Ecto neural progenitor cell (in vitro differentiated cells): ENCODE measurements at places on chromosomes 5 and 9.

- DNase-seq: peak; percentile 47
These were observed 215.3 kb downstream of the MEF2C start for GRCh38 chr5:88667496-88668201.

DNA sequence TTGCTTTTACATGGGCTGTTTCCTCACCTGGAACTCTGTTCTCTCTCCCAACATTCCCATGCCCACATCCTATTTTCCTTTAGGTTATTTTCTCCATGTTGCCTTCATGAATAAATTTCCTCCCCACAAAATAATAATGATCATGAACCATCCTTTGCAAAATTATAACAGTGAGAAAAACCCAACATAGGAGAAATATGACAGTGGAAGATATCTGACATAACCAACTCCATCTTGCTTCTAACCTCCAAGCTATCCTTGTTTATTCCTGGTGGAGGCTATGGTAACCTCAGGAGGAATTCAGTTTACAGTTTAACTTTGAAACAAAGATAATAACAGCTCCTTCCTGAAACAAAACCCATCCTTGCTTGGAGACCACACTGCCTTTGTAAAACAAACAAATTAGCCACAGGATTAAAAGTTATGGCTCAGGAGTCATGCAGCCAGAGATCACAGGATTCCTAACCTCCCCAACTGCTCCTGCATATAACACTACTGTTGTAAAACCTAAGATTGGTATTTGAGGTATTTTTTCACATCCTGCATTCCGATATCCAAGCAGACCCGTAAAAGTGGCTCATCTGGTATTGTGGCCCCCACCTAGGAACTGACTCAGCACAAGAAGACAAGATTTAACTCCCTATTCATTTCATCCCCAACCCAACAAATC lies 212.4 kb downstream of the TRIM32 start:
- DNase-seq: no peak

- no peak for DNase-seq
These were observed 45.3 kb downstream of the C5orf22 start for GRCh38 chr5:31577438-31577837.

DNA sequence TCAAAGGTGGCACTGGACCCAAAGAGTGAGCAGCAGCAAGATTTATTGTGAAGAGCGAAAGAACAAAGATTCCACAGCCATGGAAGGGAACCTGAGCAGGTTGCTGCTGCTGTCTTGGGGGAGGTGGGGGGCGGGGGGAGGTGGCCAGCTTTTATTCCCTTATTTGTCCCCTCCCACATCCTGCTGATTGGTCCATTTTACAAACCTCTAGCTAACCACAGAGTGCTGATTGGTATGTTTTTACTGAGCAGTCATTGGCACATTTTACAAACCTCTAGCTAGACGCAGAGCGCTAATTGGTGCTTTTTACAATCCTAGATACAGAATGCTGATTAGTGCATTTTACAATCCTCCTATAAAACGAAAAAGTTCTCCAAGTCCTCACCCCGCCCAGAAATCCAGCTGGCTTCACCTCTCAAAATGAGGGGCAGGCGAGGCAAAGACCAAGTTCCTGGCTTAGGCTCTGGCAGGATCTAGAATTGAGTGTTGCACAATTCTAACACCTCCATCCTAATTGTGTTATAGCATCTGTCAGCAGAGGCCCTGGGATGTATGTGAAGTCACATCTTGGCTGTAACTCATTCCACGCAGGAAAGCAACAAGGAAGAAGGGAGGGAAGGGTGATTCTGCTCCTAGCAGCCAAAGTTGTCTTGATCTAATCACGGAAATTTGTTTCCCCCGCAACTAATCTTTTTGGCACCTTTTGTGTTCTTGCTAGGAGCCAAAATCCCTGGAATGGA lies 34.3 kb downstream of the ROR2 start:
- peak; percentile 41 for DNase-seq

GRCh38 chr9:133471551-133472276 lies 7.2 kb downstream of the SLC2A6 start:
- DNase-seq: no peak

DNA sequence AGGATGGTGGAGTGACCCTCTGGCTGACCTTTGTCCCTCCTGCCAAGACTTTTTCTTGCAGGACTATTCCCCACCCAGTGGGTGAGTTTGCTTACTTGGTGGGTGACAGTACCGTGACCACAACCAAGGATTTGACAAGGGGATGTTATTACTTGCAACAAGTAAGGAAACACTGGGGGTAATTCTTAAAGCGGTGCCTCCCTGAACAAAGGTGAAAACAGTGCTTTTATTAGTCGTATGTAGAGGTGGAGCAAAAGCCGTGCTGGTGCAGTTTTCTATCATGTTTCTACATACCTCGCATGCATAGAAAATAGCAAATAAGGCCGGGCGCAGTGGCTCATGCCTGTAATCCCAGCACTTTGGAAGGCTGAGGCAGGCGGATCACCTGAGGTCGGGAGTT lies 41.0 kb upstream of the KDM4C start:
- no peak for DNase-seq

GRCh38 chr5:129049126-129049799 lies 45.3 kb upstream of the ISOC1 start:
- DNase-seq: no peak

GRCh38 chr5:124889486-124889825 lies 143.0 kb upstream of the ZNF608 start:
- DNase-seq: no peak

- DNase-seq: no peak
These were observed 89.9 kb upstream of the HAPLN1 start for GRCh38 chr5:83810511-83810910.

GRCh38 chr5:81428861-81429260 lies 34.9 kb upstream of the ACOT12 start:
- DNase-seq: no peak

DNA sequence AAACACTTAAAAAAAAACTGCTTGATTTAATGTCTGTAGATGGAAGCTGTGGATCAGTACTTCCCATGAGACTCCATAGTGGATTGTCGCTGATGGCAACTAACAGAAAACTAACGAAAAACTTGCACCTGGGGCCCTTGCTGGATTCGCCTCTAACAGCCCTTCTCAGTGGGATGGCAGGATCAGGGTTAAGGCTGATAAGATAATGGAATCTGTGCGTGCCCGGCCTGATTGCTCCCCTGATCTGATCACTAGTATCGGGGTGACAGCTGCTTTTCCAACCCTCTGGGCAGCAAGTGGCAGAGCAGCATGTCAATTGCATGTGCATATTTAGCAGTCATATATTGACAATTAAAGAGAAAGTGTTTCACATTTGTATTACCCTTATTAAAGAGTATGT lies 185.8 kb upstream of the ELAVL2 start:
- DNase-seq: no peak

DNA sequence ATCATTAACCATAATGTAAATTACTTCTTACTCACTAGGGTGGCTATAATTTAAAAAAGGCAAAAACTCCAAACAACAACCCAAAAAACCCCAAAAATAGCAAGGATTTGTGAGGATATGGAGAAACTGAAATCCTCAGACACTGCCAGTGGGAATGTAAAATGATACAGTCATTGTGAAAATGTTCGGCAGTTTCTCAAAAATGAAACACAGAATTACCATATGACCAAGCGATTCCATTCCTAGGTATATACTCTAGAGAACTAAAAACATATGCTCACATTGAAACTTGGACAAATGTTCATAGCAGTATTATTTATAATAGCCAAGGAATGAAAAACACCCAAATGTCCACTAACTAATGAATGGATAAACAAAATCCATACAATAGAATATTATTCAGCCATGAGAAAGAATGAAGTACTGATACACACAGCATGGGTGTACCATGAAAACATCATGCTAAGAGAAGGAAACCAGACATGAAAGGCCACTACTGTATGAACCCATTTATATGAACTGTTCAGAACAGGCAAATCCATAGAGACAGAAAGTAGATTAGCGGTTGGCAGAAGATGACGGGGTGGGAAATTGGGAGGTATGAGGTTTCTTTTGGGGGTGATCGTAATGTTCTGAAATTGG lies 119.1 kb downstream of the MAPKAP1 start:
- no peak for DNase-seq

DNA sequence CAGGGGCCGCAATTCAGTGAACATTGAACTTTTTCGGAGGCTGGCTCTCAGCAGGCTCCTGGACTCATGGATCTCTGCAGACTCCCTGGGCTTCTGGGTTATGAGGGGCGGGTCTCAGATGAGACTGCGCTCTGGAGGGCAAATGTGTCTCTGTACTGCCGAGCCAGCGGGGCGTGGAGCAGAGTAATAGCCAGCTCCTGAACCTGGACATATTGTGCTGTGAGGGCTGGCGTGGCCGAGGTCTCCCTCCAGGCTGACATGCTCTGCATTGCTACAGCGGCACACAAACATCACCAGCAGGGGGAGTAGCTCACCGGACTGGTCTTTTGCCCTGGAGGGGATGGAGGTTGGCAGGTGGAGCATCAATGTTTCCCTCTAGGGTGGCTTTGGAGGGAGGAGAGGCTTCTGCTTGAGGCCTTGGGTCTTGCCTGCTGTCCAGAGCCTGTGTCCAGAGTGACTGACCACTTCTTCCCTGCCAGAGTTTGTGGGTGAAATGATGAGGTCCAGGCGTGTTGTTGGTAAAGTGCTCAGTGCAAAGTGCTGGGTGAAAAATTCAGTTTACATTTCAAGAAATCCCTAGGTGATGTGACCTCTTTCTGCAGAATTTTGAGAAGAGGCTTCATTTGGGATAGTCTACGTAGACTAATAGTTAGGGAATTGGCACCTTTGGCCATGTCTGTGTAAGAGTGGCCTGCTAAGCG lies 10.9 kb upstream of the GADD45G start:
- peak; percentile 85 for DNase-seq

GRCh38 chr9:89223396-89223977 lies 44.9 kb upstream of the SHC3 start:
- no peak for DNase-seq

DNA sequence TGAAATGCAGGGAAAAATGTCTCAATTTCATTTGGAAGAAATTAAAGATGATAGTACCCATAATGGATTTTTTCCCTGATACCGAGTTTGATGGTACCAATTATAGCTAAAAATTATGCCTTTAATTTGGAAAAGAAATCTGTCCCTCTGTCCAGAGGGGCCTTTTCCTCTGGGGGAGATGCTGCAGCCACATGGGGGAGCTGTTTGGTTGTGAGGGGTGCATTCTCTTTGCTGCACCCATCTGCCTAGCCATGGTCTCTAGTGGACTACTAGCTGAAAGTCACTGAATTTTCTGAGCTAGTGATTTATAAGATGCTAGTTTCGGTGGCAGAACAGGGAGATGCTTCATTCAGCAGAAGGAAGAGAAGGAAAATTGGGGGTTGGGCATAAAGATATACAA lies 9.6 kb downstream of the SEC61B start:
- no peak for DNase-seq

DNA sequence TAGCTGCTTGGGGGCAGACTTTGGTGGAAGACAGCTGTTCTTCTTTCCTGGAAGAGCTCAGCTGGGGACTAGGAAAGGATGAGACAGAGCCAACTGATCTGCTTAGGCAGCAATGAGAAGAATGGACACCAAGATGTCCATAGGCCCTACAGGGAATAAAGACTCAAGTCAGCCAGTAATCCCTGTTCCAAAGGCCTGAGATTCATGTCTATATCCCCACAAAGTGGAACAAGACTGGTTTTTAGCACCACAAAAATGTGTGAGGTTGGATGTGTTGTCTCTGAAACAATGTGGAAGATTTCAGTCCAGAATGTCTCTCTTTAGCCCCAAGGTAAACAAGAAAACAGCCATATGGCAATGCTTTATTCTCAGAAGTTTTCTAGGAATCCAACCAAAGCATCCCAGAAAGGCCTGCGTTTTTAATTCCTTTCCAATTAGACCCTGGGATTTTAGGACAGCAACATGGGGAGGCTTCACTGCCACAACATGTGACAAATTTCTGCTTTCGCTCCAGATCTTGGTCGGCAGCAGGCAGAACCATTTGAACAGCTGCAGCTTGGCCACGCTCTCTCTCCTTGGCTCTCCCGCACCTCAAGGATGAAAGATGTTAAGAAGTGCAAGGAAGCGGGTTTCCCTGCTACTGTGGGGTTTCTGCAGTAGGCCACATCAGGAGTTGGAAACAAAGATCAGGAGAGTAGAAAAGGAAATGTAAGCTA lies 245.1 kb downstream of the FSTL4 start:
- peak; percentile 9 for DNase-seq

GRCh38 chr5:143934821-143935220 lies 122.9 kb downstream of the HMHB1 start:
- DNase-seq: no peak

DNA sequence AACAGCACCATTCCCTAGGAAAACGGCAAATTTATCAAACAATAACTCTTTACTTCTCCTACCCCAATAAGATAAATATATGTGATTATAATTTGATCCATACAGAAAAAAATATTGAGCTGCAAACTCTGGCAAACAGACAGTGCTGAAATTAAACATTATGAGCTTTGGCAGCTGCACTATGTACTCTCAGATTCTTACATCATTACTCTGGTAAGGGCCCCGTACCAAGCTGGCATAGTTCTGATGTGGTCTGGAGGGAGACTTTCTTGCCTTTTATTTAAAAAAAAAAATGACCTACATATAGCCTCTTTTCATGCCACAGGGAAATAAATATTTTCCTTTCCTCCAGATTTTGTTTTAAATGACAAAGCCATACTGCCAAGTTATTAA lies 95.0 kb downstream of the NR6A1 start:
- no peak for DNase-seq

- DNase-seq: no peak
These were observed 128.3 kb downstream of the HSD17B3 start for GRCh38 chr9:96173640-96174039.

GRCh38 chr9:34256987-34257585 lies 72.0 kb downstream of the KIF24 start:
- no peak for DNase-seq

- DNase-seq: no peak
These were observed 409.5 kb downstream of the MAT2B start for GRCh38 chr5:163914910-163915309.

- DNase-seq: no peak
These were observed 152.2 kb downstream of the GLIS3 start for GRCh38 chr9:4147476-4148230.

- DNase-seq: no peak
These were observed 1.2 kb downstream of the AP3S1 start for GRCh38 chr5:115842952-115843351.

DNA sequence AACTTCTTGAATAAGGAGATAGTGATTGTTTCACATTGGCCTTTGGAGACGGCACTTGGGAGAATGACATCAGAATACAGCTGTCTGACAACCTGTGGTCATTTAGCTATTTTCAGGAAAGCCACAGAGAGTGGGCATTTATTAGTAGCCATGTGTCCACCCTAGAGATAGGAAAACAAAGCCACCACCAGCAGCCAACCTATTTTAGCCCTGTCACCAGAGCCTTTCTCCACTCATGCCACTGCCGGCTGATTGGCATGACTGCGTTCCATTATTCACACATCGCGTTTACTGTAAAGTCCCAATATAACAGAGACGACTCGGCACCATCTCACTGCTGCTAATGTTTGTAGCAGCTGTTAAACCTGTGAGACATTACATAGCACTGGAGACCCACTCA lies 330.1 kb downstream of the NDUFS4 start:
- no peak for DNase-seq

DNA sequence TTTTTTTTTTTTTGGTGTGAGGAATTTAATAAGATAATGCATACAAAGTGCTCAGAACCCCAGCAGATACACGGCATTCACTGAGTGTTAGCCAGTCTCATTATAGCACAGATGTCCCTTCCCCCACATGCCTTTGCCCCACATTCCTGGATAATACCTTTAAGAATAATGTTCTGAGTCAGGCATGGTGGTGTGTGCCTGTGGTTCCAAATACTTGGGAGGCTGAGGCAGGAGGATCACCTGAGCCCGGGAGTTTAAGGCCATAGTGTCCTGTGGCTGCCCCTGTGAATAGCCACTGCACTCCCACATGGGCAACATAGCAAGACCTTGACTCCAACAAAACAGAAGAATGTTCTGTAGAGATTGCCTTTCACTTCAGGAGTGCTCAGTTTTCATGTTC lies 24.2 kb upstream of the ANKRD18A start:
- no peak for DNase-seq
